LHCN-M2 (cell line): ENCODE measurements at places on chromosomes 5 and 9. TPM values are rescaled to one million over a fixed set of nuclear protein-coding genes. Genes with fewer than 3 reads are reported as not detected.

The TLE1 gene
- 39.5 and 40.3 TPM in 2 replicates for total RNA-seq

The C9orf50 gene
- not detected in 2 replicates for total RNA-seq

DNA sequence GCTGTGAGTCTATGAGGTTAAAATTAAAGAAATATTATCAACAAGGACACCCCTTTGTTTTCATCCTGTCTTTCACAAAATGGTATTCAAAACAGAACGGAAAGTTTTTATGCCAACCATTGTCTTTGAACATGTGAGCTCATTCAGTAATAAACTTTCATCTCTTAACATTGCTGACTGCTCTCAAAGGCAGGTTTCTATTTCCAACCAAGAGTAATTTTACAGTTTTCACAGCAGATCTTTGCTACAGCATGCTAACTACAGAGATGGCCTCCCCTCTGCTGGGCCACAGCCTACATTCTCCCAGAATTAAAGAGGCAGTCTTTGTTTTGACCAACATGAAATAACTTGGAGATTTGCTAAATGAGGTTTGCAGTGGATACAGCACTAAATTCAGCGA is 101.5 kb downstream of the DMRT2 start:
- DNase-seq: no peak

GRCh38 chr5:9347032-9347431 is 198.8 kb downstream of the SEMA5A start:
- DNase-seq: no peak

- DNase-seq: no peak
These were observed 18.6 kb downstream of the HOMER1 start for GRCh38 chr5:79495311-79495710.

- DNase-seq: no peak
These were observed 77.6 kb downstream of the SMIM15 start for GRCh38 chr5:61084658-61085057.
